Stimulated activated naive CD8-positive, alpha-beta T cell treated with anti-CD3 and anti-CD28 coated beads, Interleukin-15, Interleukin-2, amounts not matched to agents 100 U/mL and 50 U/mL, for 24 hours (primary cell): ENCODE measurements at places on chromosomes 12 and 14.

DNA sequence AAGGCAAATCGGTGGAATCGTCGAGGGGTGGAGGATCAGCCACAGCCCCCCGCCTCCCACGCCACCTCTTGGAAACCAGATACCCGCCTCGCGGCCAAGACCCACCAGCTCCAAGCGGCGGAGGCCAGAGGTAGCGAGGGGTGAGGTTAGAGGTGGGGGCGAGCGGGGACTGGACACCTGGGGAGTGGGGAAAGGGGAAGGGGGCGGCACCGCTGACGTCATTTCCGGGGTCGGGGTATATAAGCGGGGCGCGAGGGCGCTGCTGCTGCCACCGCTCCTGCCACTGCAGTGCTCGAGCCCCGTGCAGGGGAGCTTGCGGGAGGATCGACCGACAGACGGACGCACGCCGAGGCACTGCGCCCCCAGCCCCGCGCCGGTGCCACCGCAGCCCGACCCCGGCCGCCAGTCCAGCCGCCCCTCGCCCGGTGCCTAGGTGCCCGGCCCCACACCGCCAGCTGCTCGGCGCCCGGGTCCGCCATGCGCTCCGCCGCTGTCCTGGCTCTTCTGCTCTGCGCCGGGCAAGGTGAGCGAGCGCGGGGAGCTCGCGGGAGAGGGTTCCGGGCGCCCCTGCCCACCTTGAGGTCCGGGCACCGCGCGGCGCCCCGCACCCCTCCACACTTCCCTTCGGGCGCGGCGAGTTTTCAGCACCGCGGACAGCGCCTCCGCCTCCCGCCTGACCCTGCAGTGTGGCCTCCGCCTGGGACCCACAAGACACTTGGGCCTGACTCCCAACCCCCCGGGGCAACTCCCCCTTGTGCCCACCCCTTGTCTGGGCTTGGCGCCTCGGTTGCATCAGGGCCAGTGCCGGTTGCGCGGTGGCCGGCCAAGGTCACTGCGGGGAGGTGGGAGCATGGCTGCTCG, at the start of gene CHGA:
Gene CHGA (plus strand): TSS at position 268 of the 861 bp plus-strand sequence. CDS start 210 bp downstream, at position 478.
- peak; percentile 61 for DNase-seq

GRCh38 chr14:54462048-54462447, 20.9 kb upstream of the CNIH1 start:
- DNase-seq, result no peak

DNA sequence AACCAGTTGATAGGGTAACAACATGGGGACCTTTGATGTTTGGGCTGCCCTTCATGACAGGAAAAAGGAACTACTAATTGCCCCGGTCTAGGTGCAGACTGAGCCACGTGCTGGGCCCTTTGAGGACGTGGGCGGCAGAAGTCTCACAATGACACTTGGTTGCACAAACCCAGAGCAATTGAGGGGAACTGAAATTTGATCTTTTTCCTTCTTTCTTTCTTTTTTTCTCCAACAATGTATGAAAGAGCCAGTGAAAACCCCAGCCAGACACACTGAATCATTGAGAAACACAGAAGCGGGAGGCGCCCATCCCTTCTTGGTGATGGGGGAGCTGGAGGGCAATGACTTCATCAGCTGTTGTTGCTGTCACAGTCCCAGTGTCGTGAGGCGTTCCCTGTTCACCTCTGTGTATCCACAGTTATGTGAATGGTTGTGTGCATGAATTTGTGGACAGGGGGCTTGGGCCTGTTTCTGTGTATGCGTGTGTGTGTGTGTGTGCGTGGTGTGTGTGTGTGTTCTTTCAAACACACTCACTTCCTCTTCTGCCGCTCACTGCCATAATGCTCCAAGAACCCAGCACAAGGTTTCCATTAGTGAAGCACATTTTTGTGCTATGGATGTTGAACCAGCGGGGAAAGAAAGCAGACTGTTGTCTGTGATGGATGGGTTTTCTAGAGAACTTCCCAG, 137.5 kb upstream of the CCND2 start:
- peak; percentile 79 for DNase-seq

- no peak for DNase-seq
Observed at GRCh38 chr12:101616027-101616494, 21.3 kb downstream of the MYBPC1 start.

- no peak for DNase-seq
Observed at GRCh38 chr12:53961025-53961761, 6.5 kb downstream of the HOXC12 start.

DNA sequence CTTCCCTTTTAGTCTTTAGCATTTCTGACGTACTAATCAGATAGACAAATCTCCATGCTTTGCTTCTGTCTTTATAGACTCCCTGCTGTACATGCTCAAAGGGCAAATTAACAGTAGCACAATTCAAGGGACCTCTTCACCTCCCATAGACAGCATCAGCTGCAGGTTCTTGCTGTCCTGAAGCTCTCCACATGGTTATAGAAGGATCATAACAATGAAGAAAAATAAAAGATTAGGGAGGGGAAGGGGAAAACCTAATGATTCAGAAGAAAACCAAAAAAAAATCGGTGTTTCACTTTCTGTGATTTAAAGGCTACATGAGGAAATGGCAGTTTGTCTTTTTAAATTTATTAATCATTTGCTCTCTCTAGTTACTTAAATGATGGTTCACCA, 155.5 kb downstream of the PTCSC3 start:
- DNase-seq, result no peak

DNA sequence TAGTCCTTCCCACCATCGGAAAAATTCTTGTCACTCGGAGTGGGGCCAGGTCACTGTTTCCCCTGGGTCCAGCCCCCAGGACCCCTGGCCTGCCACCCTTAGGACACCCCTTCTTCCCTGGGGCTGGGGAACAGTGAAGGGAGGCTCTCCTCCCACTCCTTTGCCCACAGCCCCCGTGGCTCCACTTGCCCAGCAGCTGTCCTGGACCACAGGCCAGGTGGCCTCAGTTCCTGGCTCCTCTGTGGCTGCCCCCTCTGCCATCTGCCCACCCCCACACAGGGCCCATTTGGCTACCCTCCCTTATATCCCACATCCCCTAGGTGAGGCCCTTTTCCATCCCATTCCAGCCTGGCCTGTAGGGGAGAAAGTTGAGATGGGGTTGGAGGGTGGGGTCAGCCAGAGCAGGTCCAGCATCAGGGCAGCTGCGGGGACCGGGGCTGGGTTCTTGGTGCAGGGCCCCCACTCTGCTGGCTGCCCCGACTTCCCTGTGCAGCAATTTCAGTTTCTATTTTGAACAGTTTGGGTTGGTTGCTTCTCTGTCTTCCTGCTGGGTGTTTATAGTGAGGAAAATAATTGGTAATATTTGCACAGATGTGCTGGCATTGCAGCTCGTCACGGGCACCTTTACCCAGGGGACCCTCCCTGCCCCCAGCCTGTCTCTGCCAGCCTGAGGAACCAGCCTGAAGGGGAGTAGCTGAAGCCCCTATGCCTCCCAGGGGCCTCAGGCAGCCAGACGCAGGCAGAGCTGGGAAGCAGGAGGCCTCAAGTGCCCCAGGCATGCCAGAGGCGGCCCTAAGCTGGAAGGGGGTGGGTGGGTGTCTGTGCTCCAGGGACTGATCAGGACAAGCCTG, 23.4 kb downstream of the SYNDIG1L start:
- DNase-seq, result no peak

DNA sequence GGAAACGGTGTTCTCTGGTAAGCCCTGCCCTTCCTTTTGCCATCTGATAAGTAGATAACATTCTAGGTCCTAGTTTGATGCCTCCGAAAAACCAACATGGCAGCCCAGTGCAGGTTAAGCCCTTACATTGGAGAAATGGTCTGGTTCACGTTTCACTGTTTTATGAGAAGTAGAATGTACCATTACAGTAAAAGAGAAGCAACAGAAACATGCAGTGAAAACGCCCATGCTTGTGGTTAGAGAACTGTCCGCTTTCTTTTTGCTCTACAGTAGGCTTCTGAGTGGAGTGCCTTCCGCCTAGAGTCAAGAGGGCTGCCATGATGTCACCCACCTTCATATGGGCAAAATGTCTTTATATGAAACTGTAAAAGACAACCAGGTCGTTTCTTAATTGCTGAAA, 190.4 kb upstream of the BCL2L14 start:
- no peak for DNase-seq

- no peak for DNase-seq
Observed at GRCh38 chr12:94686834-94687628, 36.7 kb upstream of the TMCC3 start.

- DNase-seq, result no peak
Observed at GRCh38 chr14:74604911-74605310, 7.1 kb downstream of the LTBP2 start.

GRCh38 chr12:116482859-116483258, 76.3 kb upstream of the MAP1LC3B2 start:
- no peak for DNase-seq

GRCh38 chr12:116152268-116152667, 125.2 kb downstream of the MED13L start:
- DNase-seq, result no peak
